ENCODE measurements at places on chromosomes 13 and 19. TPM values are rescaled to one million over a fixed set of nuclear protein-coding genes. Genes with fewer than 3 reads are reported as not detected.

Gene SH2D3A
- total RNA-seq, result 0.95 TPM

DNA sequence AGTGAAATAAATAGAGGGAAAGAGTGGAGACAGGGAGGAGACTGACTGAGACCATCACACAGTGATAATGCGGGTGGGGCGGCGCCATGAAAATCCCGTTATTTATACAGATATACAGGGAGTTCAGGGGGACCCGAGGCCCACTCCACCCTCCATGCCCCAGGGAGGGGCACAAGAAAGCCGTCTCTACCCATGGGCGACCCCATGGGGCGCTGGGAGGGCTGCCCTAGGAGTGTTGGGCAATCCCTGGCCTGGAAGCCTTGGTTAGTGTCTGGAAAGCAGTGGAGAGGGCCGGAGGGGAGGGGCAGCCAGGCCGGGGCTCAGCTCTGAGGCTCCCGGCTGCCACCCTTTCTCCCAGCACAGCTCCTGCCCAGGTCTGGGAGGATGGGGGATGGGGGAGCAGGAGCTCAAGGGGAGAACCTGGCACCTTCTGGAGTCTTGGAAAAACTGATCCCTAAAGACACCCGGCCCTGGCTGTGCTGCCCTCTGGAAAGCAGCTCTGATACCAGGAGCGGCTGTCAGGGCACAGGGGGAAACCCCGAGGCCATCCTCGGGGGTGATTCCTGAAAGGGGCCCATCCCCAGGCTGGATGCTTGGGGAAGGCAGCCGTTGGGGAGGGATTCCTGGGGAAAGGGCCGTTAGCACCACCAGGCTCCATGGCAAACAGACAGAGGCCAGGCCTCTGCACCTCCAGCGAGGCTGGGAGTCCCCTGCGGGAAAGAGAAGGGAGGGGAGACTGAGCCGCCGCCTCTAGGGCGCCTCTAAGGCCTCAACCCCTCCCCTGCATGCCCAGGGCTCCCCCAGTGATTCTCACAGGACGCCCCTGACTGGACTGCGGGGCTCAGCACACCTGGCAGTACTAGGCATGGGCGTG is 3.0 kb upstream of the PRKD2 start:
- no peak for DNase-seq

GRCh38 chr13:109789262-109789661 is 2.9 kb upstream of the IRS2 start:
- peak; percentile 51 for DNase-seq

Gene ACP7
- total RNA-seq, result not detected

Gene CCDC169
- 14.5 TPM for total RNA-seq

DNA sequence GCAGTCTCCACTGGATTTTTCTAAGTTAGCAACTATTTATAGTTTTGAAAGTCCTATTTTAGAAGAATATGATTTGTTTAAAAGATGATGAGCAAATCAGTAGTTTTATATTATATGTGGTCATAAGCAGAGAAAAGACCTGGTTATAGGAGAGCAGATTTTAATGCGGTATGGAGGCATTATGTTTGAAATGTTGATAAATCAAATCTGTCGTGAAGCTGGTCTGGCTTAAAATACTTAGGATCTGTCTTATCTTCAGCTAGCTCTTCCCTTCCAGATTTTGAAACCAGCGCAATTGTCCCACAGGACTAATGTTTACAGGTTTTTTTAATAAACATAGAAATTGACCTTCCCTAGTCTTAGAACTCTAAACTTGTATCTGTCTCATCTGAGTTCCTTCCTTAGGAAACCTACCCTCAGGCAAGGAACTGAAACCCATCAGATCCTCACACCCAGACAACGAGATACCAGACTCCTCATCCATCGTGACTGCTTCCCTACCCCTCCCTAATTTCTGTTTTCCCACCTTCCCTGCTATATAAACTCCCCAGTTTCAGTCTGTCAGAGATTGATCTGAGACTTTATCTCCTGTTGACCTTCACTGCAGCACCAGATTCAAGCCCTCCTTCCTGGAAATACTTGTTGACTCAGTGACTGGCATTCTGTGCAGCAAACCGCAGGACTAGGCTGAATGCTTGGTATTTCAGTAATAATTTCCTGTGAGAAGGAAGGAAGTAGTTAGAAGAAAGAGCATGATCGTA is 37.8 kb upstream of the CXCL17 start:
- peak; percentile 45 for DNase-seq

- no peak for DNase-seq
These were observed 14.1 kb upstream of the PRKD2 start for GRCh38 chr19:46731007-46731501.

DNA sequence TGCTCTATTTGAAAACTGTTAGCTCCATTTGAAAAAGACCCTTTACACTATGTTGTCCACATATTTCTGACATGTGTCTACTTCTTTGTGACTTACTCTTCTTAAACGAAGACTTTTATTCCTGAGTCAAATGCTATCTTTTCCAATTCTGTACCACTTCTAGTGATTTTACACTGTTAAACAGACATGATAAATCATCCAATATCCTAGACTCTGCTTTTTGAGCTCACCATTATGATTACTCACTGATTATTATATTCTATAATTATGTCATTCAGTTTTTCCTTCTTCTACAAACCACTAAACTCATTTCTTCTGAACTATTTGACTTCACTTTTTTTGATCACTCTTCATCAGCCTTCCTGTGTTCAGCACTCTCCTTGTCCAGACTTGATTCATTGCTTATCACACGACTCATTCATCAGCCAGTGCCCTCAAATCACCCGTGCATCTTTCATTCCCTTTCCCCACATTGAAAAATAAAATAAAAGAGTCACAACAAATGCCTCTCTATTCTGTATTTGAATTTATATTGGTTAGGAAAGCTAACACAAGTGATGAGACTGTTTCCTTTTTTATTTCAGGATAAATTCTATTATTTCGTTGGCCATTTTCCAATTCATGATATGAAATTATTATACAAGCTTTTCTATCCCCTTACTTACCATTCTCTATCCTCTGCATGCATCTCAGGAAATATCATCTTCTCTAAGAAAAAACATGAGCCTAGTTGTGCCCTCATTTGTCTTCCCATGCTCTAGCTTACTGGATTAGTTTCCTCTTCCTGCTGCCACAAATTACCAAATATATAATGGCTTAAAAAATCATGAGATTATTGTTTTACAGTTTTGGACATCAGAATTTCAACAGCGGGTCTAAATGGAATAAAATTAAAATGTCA is 1482.1 kb upstream of the MIR17HG start:
- no peak for DNase-seq

- no peak for DNase-seq
These were observed 8.8 kb downstream of the MFSD12 start for GRCh38 chr19:3548606-3549005.

- DNase-seq, result peak; percentile 89
These were observed 8.4 kb downstream of the F2RL3 start for GRCh38 chr19:16897029-16897855.

- peak; percentile 55 for DNase-seq
These were observed 477 bp downstream of the NFILZ start for GRCh38 chr19:8630796-8631424.

Gene NHLRC3
- total RNA-seq, result 17.4 TPM

DNA sequence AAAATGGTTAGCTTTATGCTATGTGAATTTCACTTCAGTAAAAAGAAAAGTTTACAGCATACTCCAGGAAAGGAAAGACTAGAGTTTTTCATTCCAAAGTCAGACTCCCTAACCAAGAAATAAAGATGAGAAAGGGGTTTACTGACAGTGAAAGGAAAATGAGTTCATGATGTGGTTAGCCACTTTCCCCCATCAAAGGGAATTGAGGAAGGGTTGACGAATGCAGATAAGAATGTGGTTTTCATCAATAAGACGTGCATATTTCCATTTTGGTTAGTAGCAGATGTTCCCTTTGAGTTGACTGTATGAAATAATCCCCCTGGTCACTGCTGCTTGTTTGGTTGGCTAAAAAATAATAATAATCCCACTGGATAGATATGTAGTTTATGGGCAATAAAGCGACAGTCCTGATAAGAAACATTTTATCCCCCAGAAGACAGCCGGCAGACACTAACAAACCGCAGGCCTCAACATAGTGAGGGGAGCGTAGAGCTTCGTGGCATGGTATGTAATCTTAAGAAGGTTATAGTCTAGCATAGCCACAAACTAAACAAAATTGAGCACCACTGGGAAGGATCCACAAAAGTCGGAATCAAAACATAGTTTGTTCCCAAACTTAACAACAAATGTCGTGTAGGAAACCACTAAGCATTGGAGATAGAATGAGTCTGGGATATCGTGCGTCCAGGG is 114.8 kb downstream of the COL4A2 start:
- no peak for DNase-seq

GRCh38 chr19:44839276-44839675 is 6.8 kb upstream of the NECTIN2 start:
- no peak for DNase-seq

DNA sequence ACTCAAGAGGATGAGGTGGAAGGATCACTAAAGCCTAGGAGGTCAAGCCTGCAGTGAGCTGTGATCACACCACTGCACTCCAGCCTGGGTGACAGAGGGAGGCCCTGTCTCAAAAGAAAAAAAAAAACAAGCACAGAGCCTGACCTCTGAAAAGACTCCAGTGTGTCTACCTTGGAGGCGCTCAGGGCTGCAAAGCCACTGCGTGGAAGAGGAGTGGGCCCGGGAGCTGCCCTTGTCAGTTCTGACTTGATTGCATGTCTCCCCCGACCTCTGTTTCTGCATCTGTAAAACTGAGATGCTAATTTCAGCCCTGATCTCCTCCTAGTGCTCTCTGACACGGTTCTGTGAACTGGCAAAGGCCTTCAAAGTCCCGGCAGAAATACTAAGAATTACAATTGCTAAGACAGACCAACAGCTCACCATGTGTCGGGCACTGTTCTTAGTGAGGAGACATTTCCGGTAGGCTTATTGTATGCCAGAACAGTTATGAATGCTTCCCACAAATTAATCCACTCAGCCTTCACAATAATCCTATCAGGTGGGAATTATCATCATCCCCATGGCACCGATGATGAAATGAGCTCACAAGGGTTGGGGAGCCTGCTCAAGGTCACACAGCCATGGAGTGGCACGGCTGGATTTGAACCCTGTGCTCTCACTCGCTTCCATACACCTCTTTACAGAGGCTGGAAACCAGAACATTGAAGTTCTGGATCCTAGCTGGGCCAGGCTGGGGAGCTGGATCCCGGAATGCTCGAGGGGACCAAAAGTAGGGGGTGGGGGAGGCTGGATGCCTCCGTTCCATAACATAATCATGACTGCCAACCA is 3.5 kb downstream of the AKT2 start:
- peak; percentile 66 for DNase-seq

Gene KLC3
- 0.44 TPM for total RNA-seq

- no peak for DNase-seq
These were observed 290.5 kb downstream of the NDFIP2 start for GRCh38 chr13:79771493-79771892.

GRCh38 chr19:31149441-31149941 is 199.7 kb downstream of the TSHZ3 start:
- DNase-seq, result peak; percentile 84

Gene LCP1
- total RNA-seq, result 6.2 TPM

DNA sequence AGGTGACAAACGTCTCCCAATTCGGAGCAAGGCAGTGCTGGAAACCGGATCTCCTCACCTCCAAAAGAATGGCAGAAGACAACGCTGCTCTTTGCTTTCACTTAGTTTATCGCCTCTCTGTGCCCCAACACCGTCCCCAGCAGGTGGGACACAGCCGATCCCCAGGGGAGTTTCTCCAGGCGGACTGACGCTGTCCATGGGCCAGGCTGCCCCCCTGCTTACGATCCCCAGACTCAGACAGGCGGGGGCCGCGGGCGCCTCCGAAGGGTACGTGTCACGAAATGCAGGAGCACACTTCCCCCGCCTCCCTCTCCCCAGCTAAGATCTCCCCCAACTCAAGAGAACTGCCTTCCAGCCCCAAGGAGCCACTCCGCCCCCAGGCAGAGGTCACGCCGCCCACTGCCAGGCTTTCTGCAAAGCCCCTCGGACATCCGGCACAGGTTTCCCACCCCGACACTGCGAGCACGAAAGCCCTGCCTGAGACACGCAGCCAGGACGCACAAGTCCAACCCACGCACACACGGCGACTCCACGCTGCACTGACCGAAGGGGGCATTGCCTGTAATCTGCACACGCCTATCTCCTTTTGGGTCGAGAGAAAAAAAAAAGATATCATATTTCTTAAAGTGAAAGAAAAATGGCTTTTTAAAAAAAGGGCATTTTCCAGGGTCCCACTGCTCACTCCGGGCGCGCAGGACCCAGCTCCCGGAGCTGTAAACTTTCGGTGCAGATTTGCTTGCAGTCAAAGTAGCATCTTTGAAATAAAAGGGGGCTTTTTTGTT is 2.0 kb downstream of the SPRY2 start:
- peak; percentile 52 for DNase-seq

DNA sequence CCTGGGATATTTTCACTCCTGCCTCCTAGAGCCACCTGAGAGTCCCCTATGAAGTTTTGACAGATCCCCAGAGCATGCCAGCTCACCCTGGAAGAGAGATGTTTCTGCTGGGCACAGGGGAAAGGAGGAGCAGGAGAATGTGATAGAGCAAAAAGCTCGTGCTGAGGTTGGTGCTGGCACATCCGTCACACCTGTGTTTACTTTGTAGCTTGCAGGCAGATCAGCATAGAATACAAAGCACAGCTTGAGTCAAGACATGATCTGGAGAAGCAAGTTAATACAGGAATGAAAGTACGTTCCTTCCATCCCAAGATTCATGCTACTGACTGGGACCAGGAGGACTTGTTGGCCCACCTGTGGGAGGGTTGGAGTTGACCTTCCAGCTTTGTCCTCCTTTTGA is 46.1 kb downstream of the HSPH1 start:
- no peak for DNase-seq

- DNase-seq, result no peak
These were observed 12.3 kb downstream of the RBM26 start for GRCh38 chr13:79393564-79394249.

DNA sequence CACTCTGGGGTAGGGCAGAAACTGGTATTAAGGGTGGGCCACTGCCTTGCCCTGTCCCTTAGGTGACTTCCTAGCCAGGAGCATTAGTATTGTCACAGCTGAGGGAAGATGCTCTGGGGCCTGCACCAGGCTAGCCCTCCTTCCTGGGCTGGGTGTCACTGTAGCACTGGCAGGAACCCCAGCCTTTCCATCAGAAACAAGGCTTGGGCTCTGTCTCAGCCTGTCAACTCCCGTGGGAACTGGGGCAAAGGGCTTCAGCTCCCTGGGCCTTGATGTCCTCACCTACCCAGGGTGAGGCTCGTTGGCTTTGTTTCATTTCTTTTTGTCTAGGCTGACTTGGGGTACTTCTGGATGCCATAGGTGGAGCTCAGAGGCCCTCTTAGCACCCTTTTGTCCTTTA is 18.0 kb downstream of the PAF1 start:
- no peak for DNase-seq

Gene S1PR5
- 1.1 TPM for total RNA-seq

DNA sequence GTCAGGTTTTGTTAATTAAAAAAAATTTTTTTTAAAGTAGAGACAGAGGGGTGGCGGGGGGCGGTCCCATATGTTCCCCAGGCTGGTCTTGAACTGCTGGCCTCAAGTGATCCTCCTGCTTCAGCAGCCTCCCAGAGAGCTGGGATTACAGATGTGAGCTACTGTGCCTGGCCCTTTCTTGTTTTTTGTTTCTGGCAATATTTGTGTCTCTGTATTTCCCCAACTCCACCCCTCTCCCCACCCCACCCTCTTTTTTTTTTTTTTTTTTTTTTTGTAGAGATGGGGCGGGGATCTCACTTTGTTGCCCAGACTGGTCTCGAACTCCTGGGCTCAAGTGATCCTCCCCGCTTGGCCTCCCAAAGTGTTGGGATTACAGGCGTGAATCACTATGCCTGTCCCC is 600 bp upstream of the CAPN12 start:
- no peak for DNase-seq

GRCh38 chr13:112435973-112436372 is 59.8 kb downstream of the SPACA7 start:
- DNase-seq, result no peak

Gene RNF225
- total RNA-seq, result 0.60 TPM
